NCI-H1417 treated with DMSO at 0.1 percent for 48 hours (cell line): ENCODE measurements at places on chromosomes 3 and 15.
A peak's percentile ranks its signal among the peaks of the same experiment; 100 is the strongest.

DNA sequence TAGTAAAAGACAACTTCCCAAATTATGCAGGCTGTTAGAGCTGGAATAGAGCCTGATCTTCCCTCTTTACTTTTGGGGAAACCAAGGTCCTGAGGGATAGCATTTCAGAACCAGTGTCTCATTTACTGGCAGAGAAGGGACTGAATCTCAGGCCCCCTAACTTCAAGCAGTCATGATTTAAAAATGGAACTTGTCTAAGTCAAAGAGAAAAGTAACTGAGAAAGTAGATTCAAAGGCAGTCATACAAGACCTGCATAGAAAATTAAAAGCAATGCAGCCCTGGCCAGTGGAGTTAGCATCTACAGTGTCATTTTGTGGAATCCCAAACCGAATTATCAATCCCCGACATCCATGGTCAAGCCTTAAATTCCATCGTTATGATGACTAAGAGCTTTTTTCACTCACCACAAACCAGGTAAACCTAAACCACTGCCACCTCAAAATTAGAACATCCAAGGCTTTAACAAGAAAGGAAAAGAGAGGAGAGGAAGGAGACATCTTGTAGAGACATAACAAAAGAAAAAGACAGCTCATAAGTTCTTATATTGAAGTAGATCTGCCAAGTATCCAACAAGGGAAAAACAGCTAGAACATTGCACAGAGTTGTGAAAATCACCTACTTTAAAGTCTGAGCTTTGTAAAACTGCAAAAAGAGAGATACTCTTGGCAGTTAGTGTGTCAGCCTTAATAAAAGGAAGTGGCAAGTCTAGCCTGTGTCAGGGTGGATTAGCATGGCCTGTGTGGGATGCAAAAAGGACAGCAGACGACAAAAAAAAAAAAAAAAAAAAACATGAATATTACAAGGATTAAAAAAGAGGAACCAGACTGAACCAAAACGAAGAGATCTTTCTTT is 54.1 kb upstream of the CCR2 start:
- no peak for DNase-seq

GRCh38 chr15:89772932-89773583 is 3.1 kb upstream of the MESP2 start:
- no peak for DNase-seq

GRCh38 chr3:193932136-193932535 is 203.8 kb upstream of the HES1 start:
- DNase-seq = no peak

- no peak for DNase-seq
Measured at GRCh38 chr15:60444289-60444912, 34.5 kb downstream of the ICE2 start.

GRCh38 chr15:39778021-39778420 is 4.6 kb downstream of the FSIP1 start:
- DNase-seq = no peak

DNA sequence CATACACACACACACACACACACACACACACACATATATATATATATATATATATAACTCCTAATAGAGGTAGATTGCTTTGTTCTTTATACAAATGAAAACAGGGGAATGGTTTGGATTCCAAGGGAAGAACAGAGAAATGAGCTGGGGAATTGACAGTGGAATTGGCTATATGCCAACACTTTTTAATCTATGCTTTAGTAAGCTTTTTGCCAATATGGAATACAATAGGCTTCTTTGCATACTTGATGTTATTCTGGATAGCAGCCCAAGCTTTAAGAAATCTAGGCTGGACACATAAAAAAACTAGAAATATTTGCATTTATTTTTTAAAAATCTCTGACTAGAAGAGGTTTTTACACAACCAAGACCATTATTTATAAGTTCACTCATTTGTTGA is 334.2 kb upstream of the MDFIC2 start:
- DNase-seq = no peak

DNA sequence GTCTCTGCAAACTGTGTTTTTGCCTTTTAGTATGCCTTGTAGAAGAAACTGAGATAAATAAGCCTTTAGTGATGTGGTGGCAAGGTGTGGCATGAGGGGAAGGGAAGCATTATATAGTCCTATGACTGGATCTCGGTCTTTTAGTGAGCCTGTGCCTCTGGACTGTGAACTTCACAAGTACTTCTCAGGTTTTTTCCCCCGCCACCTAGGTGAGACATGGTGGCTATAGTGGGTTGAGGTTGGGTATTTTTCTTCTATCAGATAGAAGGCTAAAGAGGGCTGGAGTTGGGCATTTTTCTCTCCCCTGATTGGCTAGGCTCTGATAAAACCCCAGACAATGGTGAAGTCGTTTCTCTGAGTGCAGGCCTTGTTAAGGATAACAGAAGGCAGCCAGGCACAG is 38.7 kb upstream of the ZFAND6 start:
- no peak for DNase-seq

DNA sequence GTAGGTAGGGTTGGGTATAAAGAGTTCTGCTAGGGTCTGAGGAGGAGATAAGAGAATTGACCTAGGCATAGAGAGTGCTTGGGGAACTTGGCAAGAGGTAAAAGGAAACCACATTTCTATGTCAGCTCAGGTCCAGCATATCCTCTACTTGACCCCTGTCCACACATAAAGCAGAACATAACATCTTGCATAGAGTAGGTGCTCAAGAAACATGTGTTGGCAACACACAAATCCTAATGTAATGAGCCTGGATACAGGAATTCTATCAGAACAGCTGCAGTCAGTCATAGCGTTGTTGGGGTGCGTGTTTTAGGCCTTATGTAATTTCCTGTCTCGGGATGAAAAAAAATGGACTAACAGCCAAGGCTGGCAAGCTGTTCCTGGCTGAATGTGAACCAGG is 35.0 kb upstream of the PLCL2 start:
- no peak for DNase-seq

GRCh38 chr3:42129014-42129953 is 38.1 kb downstream of the TRAK1 start:
- DNase-seq = no peak

DNA sequence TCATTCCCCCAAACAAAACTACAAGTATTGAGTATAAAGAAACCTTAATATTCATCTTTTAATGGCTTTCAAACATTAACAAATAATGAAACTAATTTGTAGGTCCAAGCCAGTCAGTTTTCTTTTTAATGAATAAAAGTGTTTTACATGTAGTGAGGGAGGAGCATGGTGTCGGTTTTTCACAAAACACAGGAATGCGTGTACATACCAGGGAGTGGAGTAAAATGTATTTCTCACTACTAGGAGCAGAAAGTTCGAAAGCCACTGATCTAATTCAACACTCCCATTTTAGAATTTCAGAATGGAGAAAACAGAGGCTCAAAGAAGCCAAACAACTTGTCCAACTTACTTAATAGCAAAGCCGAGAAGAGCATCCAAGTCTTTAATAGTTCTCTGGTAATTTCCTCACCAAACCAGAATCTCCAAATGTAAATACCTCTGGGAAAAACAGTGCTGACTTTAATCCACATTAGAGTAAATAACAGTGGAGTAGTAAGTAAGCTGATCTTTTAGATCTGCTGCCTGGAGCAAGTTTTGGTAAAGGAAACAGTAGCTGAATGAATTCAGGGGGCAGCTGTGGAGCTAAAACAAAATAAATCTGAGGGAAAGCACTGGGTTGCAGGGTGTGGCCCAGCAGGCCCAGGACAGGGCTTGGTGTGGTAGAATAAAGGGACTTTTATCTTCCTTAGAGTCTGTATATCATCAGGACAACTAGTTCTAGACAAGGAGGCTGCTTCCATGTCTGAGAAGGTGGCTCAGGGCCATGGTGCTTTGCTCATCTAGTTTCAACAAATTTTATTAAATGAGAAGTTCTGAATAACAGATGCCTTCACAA is 7.9 kb downstream of the ANP32A start:
- DNase-seq = no peak

GRCh38 chr3:13865581-13865980 is 14.3 kb downstream of the WNT7A start:
- no peak for DNase-seq

- DNase-seq = no peak
Measured at GRCh38 chr15:90839187-90840071, 29.0 kb upstream of the FURIN start.

DNA sequence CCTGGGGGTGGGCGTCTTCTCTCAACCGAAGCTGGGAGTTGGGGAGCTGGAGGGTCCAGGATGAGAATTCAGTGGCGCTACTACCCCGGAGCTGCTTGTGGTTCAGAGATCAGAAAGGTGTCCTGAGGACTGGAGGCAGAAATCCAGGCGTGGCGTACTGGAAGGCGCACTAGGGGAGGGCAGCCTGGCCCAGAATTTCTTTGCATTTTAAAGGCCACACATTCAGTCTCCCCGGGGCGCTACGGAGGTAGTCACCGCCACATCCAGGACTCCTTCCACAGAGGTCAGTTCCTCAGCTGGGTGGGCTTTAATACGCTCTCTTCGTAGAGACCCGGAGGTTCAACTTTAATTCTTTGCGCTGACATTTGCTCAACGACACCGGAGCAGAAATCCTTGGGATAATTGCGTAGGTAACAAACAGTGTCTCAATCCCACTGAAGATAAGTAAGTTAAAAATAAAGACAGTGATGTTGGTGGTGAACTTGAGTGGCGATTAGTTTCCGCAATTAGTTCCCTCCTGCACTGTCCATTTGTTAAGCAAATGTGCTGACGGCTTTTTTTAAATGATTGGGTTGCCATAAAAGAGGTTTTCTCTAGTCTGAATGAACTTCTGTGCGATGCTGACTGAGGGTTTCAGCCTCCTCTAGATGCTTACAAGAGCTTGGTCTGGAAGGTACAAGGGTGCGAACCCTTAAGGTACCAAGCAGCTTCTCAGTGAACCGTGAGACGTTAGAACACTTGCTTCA is 535 bp downstream of the MCTP2 start:
- no peak for DNase-seq

DNA sequence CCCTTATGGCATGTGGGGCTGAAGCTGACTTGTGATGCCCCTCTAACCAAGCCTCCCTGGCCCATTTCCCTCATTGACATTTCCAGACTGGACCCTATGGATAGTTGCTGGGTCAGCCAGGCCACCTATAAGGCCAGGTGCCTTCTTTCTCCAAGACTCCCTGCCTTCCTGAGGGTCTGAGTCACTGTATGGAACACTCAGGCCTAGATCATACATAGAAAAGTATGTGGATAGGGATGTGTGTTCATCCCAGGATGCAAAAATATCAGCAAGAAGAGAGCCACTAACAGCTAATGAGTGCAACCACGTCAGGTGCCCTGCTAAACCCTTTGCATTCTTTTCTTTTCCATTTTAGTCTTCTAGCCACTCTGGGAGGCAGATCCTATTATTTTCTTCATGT is 168.4 kb upstream of the WNT5A start:
- DNase-seq = no peak

DNA sequence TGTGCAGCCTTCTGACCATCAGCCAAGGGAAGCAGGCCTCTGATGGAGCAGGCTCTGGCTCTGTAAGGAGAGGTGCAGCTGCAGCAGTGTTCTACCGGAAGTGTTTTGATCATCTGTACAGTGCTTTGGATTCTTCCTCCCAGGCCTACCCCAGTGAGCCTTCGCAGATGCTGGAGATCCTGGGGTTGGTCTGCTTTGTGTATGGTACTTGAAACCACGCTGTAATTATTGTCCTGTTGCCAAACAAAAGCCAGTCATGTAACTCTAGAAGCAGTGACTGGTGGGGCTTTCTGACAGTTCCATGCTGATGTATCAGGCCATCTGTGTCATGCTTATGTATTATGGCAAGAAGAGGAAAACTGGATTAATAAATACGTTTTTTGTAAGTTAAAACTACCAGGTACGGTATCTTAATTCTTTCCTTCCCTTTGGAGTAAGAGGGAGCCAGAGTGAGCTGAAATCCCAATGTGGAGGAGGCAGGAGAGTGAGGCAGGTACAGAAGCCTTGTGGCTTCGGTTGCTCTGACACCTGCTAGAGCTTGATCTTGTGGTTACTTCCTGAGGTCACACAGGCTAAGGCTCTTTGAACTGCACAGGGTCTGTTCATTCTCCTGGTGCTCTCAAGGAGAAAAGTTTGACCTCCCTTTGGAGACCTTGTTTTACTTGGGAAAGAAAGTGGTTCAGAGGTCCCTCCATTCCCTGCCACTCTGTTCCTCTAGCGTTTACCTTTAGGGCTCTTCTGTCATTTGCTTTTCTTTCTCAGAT is 3.7 kb downstream of the TMEM42 start:
- DNase-seq = peak; percentile 12

- DNase-seq = no peak
Measured at GRCh38 chr3:158753854-158754253, 21.6 kb upstream of the RARRES1 start.

DNA sequence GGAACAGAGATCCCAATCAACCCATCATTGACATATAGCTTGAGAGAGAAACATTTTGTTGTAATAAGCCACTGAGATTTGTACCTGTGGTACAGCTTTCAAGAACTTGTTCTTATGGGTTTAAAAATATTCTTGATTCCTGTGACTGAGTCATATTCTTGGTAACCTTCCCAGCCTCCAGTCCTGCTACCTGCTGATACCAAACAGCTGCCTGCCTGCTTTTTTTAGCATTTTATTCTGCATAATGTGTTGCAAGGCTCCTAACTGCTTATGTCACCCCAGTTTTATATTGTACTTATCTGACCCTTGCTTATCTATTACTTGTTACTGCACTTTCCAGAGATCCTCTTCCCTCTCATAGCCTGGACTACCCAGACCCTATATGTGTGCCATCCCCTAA is 349.3 kb upstream of the SOX2 start:
- DNase-seq = no peak

DNA sequence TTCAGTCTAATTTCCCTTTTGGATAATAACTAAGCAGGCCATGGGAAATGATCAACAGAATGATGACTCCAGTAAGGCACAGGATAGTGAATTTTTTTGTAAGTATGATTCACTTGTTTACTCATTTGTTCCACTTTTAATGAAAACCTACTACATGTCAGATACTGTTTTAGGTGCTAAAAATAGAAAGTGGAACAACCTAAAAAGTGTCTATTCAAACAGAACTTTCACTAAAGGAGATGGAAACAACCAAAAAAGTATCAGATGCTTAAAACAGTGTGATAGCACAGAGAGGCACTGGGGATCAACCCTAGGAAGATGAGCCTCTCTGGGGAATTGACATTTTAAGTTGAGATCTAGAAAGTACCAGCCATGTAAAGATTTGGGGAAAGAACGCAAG is 11.1 kb downstream of the RYK start:
- no peak for DNase-seq

DNA sequence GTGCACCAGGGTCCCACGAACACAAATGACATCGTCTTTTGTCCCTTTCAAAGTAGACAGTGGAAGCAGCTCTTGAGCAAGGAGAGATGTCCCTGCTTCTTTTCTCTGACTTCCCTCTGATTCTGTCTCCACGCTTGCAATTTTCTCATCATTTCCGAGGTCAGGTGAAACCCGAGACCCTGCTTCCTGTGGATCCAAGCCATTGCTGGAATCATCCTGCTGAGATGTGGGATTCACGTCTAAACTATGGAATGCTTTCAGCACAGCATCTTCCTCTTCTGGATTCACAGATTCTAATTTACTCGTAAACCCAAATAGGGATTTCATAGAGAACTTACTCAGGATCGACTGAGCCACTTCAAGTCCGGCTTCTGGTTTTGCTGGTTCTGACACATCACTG is 127.1 kb downstream of the FMN1 start:
- no peak for DNase-seq

- DNase-seq = no peak
Measured at GRCh38 chr3:160185751-160186150, 39.5 kb upstream of the C3orf80 start.

GRCh38 chr3:52896151-52896550 is 1.2 kb downstream of the STIMATE start:
- DNase-seq = no peak
